ENCODE measurements at places on chromosomes 2 and 18. TPM values are rescaled to one million over a fixed set of nuclear protein-coding genes. Genes with fewer than 3 reads are reported as not detected.

Gene MAP3K19
- not detected for polyA plus RNA-seq

DNA sequence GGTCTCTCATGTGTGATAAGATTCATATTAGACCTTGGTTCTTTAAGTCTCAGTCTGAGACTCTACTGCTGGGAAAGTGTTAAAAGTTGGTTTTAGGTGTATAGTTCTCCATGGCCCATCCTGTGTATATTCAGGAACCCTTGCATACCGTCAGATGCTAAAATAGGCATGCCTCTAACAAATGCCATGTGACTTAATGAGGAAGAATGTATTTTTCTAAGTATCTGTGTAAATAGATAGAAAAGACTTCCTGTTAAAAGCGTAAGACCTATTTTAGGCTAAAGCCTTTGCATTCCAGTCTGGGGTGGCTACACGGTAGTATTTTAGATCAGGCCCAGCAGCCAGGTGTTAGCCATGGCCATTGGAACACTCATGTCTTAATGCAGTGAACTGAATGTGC, 73.3 kb downstream of the RHBDD1 start:
- no peak for DNase-seq

GRCh38 chr2:58137221-58137620, 90.6 kb downstream of the VRK2 start:
- no peak for DNase-seq

DNA sequence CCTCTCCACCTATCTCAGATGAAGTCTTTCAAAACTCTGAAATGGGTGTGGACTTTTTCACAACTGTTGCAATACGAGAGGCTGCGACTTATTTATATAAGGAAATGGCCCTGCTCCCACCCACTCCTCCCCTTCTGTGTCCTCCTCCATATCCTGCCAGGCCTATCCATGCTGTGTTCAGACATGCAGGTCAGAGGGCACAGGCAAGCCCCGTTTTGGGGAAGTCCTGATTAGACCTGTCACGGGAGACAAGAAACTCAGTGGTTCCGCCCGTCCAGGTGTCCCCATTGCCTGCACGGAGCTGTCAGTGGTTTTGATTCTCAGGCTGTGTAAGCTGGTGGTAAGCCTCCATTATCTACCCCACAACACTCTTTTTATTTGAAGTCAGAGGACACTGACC, 99.6 kb upstream of the MGAT5 start:
- DNase-seq: no peak

DNA sequence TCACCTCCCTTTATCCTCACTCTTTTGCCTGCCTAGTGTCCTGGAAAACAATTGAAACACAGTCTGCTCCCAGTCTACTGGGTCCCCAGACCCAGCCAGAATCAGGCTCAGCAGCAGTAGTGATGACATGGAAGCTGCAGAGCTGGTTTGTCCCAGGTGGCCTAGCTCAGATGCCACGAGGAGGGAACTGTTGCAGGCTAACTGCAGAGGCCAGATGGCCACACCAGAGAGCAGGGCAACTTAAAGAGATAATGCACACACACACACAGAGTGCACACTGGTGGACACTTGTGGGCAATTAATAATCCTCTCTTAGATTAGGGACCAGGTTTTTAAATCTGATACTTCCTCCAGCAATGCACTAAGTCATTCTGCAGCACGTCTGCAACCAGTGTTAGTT, 42.4 kb downstream of the GYPC start:
- no peak for DNase-seq

GRCh38 chr2:29420999-29421782, 306.0 kb downstream of the CLIP4 start:
- no peak for DNase-seq

DNA sequence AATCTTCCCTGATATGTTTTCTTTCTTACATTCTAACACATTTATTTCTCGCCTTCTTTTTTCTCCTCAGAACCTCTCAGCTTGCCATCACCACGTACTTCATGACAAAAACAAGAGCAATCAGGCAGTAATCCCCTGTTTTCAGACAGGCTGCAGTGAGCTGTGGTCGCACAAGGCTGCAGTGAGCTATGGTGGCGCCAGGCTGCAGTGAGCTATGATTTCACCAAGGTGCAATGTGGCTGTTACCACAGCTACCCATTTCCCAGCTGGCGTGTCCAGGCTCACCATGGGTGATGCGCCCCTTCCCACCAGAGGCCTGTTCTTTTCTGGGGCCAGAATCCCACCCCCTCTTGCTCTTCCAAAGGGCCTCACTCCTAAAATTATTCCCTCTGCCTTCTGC, 25.8 kb downstream of the TCF23 start:
- DNase-seq: no peak
